ENCODE measurements at places on chromosomes 1 and 21.

DNA sequence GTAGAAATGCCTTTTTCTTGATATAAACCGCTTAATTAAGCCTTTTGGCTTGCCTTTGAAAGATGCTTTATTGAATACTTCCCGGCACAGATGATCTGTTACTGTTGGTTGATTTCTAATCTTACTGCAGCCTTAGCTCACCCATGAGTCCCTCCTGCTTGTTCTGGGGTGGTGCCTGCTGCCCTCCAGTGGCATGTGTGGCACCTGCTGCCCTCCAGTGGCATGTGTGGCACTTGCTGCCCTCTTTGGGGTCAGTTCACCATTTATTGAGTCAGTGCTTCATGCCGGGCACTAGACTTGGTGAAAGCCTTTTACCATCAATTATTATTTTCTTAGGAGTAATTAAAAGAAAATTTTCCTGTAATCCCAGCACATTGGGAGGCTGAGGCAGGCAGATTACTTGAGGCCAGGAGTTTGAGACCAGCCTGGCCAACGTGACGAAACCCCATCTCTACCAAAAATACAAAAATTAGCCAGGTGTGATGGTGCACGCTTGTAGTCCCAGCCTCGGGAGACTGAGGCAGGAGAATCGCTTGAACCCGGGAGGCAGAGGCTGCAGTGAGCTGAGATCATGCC, 54.3 kb downstream of the ADARB1 start:
- DNase-seq, result peak; percentile 72

GRCh38 chr1:205505076-205505729, 734 bp downstream of the CDK18 start:
- no peak for DNase-seq

DNA sequence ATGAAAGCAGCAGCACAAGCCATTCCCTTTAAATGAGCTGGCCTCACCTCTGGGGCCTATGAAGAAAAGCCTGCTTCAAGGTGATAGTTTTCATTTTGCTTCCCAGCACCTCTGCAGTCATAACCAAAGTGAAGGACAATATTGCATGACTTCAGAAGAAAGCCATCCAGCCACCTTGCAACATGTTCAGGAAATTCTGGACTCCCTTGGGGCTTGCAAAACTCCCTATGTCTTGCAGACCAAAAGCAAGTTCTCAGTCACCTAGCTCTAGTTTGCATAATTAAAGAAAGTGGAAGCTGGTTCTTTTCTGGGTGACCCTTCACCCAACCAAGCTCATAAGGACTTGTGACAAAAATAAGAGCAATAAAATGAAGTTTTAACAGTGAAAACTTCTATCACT, 87.6 kb downstream of the GFI1 start:
- DNase-seq, result no peak

GRCh38 chr1:96842215-96842614, 120.6 kb downstream of the PTBP2 start:
- DNase-seq, result no peak

DNA sequence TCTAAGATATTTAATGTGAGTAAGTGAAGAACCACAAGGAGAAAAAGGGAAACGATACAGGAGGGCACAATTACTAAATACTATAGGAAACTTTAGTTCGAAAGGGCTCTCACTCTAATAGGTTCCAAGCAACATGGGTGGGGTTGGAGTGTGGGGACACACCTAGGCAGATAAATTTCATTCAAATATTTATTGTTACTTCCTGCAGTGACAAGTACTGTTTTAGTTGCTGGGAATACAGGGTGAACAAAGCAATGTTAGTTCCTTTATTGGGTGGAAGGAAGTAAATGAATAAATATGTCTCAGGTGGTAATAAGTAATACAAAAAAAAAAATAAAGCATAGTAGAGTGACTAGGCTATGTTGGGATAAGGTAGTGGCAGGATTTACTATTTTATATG, 73.2 kb upstream of the B3GALT2 start:
- no peak for DNase-seq

DNA sequence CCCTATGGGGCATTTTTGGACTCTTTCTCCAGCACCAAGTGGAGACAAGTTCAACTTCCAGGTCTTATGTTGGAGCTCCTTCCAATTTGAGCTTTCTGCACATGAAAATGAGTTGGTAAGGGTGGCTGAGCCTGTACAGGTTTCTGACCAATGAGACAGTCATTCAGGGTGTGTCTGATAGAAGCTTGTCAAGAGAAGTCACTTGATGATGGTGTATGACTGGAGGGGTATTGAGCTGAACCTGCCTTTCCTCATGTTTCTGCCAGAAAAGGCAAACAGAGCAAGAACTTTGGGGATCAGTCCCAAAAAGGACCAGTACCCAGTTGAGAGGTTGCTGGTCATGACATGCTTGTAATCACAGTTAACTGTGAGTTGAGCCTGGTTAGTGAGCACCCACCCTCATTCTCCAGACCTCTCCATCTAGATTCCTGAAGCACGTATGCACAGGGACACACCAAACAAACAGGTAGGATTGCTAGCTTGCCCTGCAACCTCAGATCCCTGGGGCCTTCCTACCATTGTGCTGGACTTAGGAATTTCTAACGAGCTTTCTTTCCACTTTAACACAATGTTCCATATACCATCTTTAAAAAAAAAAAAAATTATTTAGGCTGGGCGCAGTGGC, 26.6 kb downstream of the FAM89A start:
- no peak for DNase-seq

- DNase-seq, result no peak
Observed at GRCh38 chr1:41380979-41381691, 19.9 kb downstream of the FOXO6 start.

- DNase-seq, result no peak
Observed at GRCh38 chr1:93716163-93716562, 34.5 kb upstream of the BCAR3 start.

DNA sequence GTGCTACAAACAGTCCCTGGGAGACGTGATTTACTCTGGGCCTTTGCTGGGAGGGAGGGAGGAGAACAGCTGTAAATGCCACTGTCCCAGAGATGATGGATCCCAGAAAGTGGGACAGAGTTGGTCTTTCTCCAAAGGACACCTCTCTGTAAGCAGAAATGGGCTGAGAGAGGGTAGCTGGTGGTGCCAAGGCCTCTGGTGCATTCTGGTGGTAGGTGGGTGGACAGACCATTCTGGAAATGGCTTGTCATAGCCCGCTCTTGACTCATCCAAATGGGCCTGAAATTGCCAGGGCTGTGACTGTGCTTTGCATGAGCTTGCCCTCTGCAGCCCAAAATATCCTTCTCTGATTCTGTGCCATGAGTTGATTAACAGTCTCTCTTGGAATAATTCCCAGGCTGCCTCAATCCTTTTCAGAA, 36.1 kb downstream of the CCDC185 start:
- no peak for DNase-seq

DNA sequence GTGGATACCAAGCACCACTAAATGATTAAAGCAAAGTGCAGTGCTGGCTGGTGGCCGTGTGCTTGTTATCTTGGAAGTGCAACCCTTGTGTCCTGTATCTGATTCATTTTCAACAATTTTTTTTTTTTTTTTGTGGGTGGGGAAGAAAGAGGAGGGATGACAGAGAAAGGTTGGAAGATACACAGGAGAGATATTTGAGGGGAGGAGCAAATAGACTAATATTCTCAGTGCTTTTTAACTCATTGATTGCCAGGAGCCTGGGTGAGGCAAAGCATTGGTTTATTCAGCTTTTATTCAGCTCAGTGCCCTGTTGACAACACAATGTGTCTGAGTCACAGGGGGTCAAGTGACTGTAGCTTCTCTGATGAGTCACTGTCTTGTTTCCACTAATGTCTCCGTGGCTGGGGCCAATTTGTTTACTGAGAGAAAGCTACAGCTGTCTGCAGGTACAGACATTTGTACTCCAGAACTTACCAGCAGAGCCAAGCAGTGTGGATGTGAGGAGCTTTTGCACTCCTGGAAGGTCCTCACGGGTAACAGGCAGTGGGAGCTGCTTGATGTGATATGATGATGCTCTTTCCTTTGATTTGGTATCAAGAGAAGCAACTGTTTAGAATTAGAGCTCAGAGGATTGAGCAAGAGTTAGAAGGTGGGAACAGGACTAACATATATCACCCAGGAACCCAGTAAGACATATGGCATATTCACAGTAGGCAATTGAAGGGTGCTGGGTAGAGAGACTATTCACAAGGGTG, 23.6 kb upstream of the DNM3 start:
- DNase-seq, result peak; percentile 16

- DNase-seq, result no peak
Observed at GRCh38 chr21:31176725-31177124, 138.4 kb upstream of the KRTAP19-8 start.

DNA sequence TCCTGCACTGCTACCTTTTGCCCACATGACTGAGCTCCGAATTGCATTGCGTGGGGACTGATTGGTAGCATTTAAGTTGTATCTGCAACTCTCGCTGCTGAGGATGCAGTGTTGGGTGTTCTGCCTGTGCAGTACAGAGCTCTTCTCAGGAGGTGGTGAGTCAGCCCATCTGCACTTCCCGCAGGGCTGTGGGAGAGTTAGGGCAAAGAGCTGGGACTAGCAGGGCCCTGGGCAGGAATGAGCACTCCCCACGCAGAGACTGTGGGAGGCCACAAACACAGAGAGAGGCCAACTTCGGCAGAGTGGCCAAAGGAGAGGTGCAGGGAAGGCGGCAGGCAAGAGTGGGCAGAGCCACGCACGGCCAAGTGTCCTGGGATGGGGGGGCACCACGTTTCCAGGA, 244.7 kb downstream of the SIPA1L2 start:
- DNase-seq, result no peak

DNA sequence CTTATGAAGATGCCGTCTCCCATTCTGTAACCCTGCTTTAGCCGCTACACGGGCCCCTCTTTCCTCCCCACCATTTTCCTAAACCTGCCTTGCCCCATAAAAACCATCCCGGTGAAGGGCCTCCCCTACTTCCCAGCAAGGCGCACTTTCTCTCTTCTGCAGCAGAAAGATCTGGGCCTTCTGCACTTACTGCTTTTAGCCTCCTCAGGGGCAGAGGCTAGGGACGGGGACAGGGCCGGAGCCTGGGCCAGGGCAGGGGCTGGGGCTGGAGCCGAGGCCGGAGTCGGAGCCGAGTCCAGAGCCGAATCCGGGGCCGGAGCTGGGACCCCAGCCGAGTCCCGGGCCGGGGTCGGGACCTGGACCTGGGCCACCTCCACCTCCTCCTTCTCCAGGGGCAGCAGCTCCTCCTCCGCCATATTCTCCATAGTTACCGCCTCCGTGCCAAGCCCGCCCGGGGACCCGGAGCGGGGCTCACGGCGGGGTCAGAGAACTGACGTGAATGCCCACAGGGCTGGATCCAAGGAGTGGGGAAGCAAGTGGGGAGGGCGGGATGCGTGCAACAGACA, 382 bp downstream of the TRMT1L start:
- DNase-seq, result no peak

DNA sequence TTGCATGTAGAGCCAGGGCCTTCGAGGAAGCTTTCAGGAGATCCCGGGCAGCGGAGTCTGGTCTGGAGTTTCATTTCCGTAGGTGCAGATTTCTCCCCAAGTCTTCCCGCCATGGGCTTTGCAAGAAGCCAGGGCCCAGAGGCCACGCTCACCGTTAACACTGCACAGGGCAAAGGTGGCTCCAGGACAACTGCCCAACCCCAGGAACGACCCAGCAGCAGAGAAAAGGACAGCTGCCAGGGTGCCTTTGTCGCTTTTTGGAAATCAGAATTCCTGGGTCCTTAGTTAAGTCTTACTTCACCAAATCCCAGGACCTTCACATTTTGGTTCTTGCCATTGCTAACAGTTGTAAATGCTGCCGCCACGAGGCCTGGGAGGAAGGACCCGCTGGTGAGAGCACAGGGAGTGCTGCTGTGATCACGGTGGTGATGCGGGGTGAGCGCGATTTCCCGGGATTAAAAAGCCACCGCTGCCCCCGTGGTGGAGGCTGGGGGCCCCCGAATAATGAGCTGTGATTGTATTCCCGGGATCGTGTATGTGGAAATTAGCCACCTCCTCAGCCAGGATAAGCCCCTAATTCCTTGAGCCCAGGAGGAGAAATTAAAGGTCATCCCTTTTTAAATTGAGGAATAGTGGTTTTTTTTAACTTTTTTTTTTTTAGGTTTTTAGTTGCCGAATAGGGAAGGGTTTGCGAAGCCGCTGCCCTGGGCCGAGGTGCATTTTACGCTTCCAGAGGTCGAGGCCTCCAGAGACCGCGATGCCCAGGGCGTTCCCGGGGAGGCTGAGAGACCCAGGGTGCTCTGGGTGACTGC, 8.2 kb downstream of the SIM2 start:
- no peak for DNase-seq

- DNase-seq, result no peak
Observed at GRCh38 chr1:221782970-221783369, 41.1 kb upstream of the DUSP10 start.

DNA sequence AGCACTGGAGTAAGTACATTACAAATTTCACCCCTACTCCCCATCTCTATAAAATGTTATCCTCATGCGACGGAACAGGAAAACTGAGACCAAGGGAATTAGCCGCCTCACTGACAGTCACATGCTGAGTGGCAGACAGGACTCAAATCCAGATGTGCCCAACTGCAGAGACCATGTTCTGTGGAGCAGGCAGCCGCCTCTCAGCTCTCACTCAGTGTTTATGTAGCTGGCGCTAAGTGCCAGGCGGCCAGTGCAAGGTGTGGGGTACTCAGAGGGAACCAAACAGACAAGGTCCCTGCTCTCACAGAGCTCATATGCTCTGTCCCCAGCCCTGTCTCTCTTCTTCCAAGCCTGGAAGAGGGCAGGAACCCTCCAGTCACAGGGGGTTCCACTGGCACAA, 5.1 kb downstream of the CAPZB start:
- DNase-seq, result no peak

- DNase-seq, result peak; percentile 23
Observed at GRCh38 chr21:16169102-16169511, 439.3 kb downstream of the USP25 start.

DNA sequence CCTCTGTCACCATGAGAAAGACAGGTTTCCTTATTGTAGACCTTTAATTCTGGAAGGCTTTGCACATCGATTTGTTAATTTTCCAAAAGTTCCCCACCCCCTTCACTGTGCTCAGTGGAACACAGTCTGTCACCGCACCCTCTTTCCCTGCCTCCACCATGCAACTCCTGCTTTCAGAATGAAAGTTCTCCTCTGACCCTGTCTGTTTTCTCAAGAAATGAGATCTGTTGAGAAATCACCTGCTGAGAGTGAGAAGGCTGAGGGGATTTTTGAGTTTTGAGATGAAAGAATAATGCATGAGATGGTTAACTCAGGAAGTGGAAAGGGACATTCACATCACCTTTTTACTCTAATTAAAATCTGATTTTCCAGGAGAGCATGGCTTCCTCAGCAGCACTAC, 99.6 kb downstream of the CYYR1 start:
- DNase-seq, result no peak

DNA sequence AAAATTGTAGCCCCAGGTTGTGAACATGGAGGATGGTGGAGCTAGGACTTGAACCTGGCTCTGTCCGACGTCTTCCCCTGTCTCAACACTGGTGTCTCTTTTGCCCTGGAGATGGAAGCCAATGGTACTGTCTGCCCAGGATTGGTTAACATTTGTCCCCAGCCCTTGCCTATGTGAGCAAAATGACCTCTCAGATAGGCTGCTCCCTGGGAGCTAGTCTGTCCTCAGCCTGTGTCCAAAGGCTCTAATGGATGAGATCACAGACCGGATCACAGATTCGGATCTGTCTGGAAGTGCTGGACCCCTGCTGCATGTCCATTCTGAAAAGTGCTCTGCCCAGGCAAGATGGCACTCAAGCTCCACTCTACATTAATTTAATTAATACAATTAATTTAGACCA, 394.4 kb upstream of the VAMP3 start:
- no peak for DNase-seq

Data from fibroblast of the conjunctiva (primary cell).